ENCODE measurements at places on chromosomes 11 and 22.

- DNase-seq: no peak
Observed at GRCh38 chr11:83642500-83642899, 356.3 kb upstream of the CCDC90B start.

- no peak for DNase-seq
Observed at GRCh38 chr11:10012068-10012467, 282.0 kb downstream of the SBF2 start.

GRCh38 chr11:57920971-57921370 lies 102.7 kb upstream of the OR9Q1 start:
- no peak for DNase-seq

DNA sequence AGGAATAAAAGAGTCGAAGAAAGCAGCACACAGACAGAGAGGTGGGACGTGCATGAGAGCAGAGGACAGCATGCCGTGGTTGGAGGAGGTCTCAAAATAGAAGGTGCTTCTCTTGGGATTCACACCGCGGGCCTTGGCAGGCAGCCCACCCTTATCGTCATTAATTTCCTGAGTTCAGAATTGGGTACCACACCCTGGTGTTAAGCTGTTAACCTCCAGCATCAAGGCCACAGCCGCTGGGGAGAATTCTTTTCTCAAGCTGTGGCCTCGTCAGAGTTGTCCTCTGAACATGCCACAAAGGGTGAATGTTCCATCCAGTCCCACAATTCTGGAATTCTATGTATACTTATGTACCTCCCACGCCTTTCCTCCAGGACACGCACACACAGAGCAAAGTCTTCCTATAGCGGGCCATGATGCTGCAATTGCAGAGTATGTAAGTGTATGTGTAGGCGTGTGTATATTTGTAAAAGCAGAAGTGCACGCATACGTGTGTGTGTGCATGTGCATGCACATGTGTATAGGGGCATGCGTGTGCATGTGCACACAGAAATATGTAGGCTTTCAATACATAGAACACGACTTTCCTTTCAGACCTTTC lies 39.0 kb downstream of the ADAMTS8 start:
- no peak for DNase-seq

DNA sequence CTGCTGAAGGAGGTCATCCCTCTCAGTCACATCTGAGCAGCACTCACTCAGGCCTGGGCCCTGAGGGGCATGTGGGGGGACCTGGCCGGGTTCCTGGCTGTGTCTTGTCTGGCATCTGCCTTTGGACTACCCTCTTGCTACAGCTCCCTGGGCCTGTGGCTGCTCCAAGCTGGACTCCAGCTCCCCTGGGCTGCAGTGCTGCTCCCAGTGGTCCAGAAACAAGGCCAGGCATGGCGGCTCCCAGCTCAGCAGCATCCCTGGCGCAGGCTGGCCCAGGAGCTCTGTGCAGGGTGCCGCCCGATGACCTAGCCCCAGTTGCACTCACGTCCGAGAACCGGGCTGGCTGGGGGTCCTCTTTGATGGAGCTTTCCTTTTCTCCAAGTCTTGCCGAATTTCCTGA lies 5.3 kb downstream of the CDPF1 start:
- no peak for DNase-seq

DNA sequence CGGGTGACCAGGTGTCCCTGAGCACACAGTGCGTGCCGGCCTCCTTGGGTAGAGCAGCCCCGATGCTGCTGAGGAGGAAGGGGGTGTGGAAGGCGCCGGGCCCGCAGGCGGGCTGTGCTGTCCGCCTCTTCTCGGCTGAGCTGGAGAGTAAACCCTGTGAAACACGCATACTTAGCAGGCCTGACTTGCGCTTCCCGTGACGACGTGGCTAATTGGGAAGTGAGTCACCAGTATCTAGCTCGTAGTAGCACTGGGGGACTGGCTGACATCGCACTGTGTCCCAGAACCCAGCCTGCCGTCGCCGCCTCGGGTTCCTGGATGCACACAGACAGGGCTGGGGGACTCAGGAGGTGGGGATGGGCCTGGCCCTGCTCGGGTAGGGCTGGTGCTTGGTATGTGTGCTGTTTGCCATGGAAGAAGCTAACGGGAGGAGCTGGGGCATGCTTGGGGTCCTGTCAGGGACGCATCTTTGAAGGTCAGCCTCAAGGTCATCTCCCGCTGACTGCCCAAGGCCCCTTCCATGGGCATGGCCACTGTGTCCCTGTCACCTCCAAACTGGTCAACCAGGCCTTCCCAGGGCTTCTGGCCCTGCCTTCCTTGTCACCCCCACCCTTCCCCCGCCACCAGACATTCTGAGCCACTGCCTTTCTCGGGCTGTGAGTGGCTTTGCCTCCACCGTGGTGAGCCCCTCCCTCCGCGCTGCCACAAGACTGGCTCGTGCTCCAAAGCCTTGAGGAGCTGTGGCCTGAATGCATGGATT lies 1327.0 kb downstream of the BRD1 start:
- DNase-seq: no peak

GRCh38 chr11:8917157-8917825 lies 6.3 kb downstream of the AKIP1 start:
- DNase-seq: no peak

DNA sequence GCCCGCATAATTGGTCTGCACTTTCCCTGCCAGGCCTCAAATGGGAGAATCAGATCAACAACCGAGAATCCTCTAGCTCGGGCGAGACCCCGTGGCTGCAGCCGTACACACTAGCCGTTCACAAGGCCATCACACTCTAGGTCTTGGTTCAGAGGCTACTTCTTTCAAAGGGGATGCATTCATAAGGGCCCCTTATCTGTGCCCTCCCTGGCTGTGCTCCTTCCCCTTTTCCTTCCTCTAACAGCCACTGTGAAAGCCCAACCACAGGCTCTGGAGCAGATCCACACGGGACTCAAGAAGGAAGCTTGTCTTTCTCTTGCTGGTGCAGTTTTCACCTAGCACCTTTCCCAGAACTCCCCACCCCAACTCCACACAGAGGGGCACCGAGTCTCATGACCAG lies 24.5 kb downstream of the SMIM38 start:
- no peak for DNase-seq

DNA sequence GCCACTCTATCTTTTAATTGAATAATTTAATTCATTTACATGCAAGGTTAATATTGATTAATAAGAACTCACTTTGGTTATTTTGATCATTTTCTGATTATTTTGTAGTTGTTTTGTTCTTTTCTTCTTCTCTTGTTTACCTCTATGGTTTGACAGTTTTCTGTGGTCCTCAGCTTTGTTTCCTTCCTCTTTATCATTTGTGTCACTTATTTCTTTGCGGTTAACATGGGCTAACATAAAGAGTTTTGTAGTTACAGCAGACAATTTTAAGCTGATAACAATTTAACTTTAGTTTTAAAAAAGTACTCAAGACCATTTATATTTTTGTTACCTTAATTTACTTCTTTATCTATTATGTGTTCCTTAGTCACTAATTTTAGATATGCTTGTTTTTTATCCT lies 1032.8 kb upstream of the RAG2 start:
- DNase-seq: no peak

DNA sequence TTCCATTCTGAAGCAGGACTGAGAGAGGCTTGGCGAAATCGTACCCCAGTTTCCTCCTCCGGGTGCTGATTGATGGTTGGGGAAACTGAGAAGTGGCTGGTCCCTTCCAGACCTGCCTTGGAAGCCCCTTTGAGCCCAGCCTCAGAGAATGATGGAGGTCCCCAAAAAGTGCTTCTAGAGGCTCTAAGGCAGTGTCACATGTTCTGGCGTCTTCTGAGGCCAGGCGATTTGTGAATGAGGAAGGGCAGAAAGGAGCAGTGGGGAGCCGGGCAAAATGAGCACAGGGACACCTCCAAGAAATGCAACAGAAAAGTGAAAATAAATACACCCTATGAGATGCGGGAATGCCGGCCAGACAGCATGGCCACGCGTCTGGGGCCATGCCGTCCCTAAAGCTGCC lies 1.0 kb upstream of the LIF start:
- DNase-seq: no peak

DNA sequence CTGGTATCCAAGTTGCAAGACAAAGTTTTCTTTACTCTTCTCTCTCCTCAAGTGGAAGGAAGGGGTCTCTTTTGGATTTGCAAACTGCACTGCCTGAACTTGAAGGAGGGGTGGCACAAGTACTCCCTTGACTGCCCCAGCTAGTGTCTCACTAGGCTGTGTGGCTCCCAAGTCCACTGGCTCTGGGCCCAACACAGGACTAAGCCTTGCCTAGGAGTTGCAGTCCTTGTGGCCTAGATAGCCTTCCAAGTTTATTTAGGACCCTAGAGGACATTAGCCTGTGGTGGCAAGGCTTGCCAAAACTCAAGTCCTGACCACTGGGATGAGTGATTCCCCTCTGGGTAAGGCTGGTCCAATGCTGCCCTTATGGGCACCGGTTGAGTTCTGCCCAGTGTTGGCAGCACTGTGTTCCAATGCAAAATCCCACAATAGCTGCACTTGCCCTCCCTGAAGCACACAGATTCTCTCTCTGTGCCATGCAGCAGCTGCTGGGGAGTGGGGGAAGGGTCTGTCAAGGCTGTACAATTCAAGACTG lies 10.2 kb upstream of the WEE1 start:
- no peak for DNase-seq

DNA sequence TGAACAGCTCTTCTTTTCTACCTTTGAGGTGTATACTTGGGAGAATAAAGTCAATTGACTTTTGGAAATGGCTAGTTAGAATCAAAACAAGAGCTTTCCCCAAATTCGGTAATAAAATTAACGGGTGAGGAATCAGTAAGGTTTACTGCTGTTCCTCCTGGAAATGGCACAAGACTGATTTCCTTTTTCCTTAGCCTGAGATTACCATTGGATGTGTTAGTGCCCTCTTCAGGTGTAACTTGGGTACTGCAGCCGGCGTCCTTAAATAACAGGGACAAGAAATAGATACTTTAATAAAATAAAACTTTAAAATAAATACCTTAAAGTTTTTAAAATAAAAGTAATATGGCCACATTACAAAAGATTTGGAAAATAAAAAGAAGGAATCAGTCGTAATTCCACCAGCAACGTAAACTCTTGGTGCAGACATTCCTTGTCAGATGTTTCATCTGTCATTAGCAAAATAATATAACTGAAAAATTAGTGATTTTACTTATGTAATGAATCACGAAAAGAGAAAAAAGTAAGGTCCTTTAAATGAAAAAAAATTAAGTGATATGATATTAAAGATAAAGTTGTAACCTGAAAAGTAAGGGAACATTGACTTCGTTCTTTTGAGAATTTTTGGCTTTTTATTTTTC lies 29.7 kb downstream of the ZFTA start:
- DNase-seq: peak; percentile 30

DNA sequence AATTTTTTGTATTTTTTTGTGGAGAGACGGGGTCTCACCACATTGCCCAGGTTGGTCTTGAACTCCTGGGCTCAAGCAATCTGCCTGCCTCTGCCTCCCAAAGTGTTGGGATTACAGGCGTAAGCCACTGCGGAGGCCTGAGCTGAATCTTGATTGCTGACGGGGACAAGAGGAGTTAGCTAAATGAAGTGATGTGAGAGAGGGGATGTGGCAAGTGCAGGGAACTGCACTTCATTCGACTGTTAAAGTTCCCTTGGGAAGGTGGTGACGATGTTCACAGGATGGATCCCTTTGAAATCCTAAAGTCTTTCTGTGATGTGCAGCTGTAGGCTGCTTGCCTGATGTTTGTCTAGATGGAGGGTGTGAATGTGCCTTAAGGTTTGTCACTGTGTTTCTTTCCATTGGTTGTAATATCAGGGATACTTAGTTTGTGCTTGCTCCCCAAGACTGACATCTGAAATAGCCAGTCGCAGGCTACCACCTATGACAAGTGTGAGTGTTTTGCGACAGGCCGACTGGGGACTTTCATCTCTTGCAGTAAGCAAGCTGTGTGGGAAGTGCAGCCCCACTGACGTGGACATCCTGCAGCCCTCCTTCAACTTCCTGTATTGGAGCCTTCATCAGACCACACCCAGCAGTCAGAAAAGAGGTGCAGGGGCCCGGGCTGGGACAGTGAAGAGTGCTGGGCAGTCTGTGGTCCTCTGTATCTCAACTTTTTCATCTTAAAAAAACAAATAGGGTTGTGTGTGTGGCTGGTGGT lies 19.6 kb upstream of the CCDC134 start:
- DNase-seq: peak; percentile 96

GRCh38 chr11:125072218-125072960 lies 9.3 kb downstream of the SLC37A2 start:
- no peak for DNase-seq

DNA sequence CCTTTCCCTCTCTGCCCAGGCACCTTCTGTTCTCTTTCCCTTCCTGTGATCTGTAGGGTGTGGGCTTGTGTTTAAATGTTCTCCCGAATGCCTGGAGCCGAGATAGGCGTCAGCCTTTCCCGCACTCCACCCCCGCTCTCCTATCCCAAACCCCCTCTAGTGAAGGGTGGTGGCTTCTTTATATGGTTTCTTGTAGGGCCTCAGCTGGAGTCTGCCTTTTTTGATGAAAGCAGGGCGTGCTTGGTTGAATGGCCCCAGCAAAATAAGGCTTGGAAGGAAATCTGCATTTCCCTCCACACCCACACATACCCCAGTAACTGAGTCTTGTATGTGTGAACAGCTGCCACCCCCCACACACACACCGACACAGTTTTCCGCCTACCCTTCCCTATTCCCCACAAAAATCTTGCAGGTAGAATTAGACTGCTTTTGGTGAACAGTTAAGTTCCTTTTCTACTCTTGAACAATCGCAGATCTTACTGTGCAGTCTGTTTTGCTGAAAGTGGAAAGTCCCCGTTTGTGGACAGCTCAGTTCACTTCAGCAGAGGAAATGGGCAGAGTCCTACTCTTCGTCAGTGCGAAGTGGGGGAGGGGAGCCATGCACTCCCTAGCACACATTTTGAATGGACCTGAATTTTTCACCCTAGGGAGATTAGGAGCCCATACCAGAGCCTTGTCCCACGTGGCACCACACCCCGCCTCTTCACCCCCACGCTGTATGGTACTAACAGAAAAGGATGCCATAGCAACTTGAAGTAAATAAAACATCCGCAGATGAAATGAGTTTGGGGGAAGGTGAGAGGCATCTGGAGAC lies 25.5 kb upstream of the GRK2 start:
- peak; percentile 86 for DNase-seq

- DNase-seq: no peak
Observed at GRCh38 chr11:116864531-116864930, 27.1 kb upstream of the APOA1 start.

DNA sequence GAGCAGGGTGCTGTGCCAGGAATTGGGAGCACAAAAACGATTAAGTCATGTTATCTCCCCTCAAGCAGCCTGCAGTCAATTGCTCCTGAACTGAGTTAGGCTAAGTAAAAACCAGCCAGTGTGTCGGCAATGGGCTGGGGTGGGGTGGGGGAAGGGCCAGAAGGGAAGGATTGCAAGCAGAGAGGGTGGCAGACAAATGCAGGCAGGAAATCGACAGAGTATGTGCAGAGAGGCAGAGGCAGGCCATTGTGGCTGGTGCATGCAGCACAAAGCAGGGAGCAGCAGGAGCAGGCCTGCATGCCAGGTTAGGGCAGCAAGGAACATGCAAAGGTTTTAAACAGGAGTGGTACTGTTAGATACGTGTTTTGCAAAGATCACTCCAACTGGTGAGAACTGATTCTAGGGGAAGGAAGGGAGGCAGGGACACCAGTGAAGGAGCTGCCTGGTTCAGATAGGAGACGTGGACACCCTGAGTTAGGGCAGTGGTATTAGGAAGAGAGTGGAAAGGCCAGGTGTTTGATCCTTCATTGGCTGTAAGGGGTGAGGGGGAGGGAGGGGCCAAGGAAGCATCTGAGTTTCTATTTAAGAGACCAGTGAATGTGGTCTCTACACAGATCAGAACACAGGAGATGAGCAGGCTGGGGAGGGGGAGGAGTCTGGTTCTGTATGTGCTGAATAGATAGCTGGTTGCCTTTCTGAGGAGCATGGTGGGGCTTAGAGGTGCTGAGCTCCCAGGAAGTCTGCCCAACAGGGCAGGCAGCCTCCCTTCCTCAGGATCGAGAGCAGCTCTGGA lies 70.8 kb upstream of the PHOX2A start:
- no peak for DNase-seq
